ENCODE measurements at places on chromosomes 7 and 10.

- DNase-seq: no peak
These were observed 52.4 kb upstream of the ADRB1 start for GRCh38 chr10:113991091-113991860.

DNA sequence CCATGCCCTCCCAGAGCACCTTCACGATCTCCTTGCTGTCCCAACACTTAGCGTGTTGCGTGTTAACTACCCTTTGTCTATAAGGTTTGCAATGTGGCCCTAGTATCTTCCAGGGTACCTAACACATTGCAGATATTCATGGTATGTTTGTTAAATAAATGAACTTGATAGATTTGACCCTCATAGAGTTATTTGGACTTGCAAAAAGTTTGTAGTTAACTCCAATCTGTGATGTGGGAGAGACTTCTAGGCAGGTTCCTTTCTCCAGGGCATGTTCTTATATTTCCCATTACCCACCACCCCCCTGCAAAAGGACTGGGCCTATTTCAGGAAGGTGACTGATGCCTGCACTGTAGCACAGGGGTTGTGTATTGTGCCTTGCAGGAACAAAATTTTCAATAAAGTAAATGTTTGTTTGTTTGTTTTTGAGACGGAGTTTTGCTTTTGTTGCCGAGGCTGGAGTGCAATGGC is 612 bp downstream of the HILPDA start:
- DNase-seq: peak; percentile 35

DNA sequence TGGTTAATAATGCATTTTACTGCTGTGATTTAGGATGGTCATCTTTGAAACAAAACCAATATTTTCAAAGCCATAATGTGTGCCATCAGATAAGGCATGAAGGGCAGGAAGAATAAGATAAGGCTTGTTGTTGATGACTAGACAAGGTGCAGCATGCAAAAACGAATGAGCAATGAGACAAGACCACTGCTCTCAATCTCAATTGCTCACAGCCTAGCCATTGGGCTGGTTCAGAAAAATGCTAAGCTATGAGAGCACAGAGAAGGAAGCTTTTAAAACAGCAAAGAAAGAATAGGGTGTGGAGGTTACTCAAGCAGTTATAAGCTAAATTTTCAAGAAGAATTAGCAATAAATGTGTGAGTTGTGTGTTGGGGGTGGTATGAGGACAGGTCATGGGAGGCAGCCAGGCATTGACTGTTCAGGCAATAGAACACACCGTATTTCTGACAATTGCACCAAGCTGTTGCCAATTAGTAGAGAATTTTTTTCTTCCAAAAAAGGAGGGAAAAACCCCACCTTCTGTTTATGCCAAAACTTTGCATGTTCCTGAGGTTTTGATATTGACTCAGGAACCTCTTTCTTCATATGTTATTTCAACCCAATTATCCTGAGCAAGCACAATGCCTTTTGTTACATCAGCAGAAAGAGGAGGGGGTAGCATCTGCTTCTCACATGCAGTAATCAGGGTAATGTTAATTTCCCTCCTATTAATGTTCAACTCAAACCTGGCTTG is 276.5 kb downstream of the HDAC9 start:
- DNase-seq: no peak

- no peak for DNase-seq
These were observed 9.4 kb upstream of the OPN4 start for GRCh38 chr10:86644794-86645445.

DNA sequence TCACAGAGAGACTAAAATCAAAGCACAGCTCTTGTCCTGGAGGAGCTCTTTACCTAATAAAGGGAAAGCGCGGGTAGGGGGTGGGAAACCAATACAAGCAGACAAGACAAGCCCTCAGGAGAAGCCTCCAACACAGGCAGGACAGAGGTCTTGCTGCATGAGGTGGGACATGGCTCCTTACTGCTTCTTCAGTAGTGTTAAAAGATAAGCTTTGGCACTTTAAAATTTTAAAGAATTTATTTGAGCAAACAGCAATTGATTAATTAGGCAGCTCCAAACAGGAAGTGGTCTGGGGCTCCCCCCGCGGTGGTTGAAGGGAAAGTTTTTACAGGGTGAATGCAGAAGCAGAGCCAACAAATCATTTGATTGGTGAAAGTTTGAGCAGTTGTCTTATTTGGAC is 50.3 kb upstream of the MACC1 start:
- DNase-seq: no peak

DNA sequence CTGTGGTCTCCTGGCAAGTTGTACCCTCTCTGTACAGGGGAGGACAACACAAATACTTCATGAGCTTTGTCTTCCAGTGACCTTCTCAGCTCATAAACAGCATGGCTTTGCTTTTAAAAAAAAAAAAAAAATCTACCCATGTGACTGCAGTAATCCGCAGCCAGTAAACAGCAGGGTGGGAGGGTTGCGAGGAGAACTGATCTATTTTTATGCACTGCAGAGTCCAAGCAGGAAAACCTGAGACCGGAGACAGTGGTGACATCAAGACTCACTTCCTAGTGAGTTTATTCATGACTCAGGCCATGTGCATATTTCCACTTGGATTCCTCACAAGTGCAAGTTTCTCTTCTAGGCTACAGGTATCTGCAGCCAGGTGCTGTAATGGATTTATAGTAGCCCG is 127.9 kb downstream of the NRF1 start:
- peak; percentile 78 for DNase-seq

DNA sequence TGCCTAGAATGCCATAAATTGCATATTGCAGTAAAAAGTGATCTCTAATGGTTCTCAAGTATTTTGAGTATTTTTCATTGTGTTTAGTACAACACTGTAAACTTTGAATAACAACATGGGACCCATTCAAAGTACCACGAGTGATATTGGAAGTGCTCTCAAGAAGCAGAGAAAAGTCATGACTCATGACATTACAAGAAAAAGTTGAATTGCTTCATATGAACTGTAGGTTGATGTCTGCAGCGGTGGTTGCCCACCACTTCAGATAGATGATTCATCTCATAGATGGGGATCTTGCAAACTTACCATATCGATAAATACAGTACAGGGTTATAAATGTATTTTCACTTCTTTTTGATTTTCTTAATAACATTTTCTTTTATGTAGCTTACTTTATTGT is 33.9 kb downstream of the ENTPD1 start:
- DNase-seq: no peak

GRCh38 chr10:55272886-55273285 is 471.9 kb upstream of the PCDH15 start:
- no peak for DNase-seq

DNA sequence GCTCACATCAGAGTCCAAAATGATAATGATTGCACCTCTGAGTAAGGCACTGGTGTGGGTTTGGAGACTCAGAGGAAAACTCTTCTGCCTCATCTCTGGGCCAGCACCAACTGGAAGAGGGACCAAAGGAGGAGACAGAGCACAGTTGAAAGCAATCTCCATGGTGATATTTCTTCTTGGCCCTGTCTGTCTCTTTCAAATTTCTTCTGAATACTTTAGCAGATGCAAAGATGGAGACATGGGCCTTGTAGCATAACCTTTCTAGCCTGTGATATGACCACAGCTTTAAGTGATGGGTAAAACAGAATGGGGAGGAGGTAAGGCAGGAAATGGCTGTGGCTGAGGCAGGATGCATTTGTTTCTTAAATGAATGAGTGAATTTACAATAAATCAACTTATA is 12.2 kb upstream of the GIMAP7 start:
- DNase-seq: no peak

GRCh38 chr10:112000466-112000865 is 183.1 kb downstream of the GPAM start:
- no peak for DNase-seq

- DNase-seq: peak; percentile 42
These were observed 25.1 kb downstream of the CASP7 start for GRCh38 chr10:113704637-113705343.

- no peak for DNase-seq
These were observed 305.0 kb downstream of the TYW1 start for GRCh38 chr7:67301667-67302066.

GRCh38 chr10:118566911-118567310 is 28.5 kb downstream of the PRLHR start:
- no peak for DNase-seq

GRCh38 chr7:106125417-106125816 is 13.3 kb upstream of the SYPL1 start:
- DNase-seq: no peak

GRCh38 chr7:159078193-159078910 is 66.3 kb downstream of the VIPR2 start:
- no peak for DNase-seq

- no peak for DNase-seq
These were observed 66.6 kb downstream of the CUBN start for GRCh38 chr10:17062955-17063484.

- no peak for DNase-seq
These were observed 94.9 kb downstream of the CHST15 start for GRCh38 chr10:123998197-123999141.

GRCh38 chr7:35333265-35333664 is 79.4 kb upstream of the TBX20 start:
- DNase-seq: no peak

GRCh38 chr7:47145186-47145725 is 436.7 kb downstream of the TNS3 start:
- DNase-seq: no peak

DNA sequence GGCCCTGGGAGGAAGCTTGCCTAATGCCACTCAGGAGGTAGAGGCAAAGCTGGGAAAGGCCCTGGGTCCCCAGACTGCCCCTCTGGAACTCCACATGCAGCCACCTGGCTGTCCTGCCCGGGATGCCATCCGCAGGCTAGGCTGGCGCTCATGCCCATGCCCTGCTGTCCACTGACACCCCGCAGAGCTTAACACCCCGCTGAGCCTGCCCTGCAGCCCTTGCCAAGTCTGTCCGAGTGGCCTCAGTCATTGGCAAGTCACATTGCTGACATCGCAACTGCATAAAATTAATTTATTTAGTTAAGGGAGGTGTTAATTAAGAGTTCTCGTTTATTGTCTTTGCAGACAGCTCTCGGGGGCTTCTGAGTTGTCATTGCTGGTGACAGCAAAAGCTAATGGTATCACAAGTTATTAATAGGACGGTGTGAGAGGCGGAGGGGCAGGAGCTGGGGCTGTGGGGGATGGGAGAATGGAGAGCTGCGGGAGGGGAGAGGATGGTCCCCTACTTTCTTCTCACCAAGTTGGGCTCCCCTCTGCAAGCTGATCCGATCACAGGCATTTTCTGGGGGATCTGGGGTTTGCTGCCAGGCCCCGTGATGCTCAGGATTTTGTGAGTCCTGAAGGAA is 55.6 kb upstream of the PCBD1 start:
- DNase-seq: no peak

- no peak for DNase-seq
These were observed 765.8 kb downstream of the KCNMA1 start for GRCh38 chr10:76871697-76872295.

DNA sequence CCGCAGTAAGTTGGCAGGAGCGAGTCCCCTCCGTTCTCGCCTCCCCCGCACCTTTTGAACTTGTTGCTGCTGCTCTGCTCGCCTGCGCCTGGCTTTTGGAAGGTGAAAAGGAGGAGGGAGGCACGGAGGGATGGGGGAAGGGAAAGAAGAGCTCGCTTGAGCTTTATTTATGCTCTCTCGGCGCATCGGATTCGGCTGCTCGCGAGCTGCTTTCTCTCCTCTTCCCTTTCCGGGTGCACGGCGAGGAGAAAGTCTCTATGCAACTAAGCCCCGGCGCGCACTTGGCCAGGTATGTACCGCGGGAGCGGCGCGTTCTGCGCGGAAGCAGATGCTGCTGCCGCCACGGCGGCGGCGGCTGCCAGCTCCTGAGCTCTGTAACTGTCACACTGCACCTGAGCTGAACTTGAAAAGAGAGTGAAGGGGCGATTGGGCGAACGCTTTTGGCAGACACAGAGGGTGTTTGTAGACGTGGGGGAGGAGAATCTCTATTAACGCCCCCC is 551 bp downstream of the KCND2 start:
- peak; percentile 42 for DNase-seq

- no peak for DNase-seq
These were observed 34.5 kb downstream of the DNMBP start for GRCh38 chr10:99975106-99975829.

DNA sequence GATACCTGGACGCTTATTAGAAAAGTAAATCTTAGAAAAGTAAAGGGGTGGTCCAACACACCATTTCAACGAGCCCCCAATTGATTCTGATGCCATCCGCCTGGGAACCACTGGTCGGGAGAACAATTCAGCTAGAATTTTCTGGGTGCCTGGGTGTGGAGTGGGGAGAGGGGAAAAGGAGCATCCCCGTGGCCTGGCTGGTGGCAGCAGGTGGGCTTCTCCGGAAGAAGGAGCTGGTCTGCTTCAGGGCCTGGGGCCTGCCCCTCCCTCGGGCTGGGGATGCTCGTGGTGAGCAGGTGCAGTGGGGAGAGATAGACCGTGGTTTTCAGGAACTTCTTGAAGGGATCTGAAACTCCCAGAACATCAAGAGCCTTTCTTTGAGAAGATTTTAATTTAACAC is 39.9 kb upstream of the DUSP5 start:
- no peak for DNase-seq

GRCh38 chr10:53536322-53536721 is 763.7 kb upstream of the MBL2 start:
- DNase-seq: no peak

DNA sequence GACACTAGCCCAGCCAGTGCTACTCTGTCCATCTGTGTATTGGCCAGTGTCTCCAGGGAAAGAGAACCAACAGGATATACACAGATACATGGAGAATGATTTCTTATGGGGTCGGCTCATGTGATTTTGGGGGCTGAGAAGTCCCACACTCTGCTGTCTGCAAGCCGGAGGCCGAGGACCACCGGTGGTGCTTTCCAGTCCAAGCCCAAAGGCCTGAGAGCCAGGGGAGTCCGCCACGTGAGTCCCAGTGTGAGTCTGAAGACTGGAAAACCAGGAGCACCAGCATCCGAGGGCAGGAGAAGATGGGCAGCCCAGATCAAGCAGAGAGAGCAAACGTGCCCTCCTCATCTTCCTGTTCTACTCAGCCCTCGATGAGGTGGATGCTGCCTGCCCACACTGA is 71.5 kb downstream of the C10orf143 start:
- DNase-seq: no peak

GRCh38 chr10:35306852-35307251 is 29.5 kb upstream of the CCNY start:
- no peak for DNase-seq

- no peak for DNase-seq
These were observed 42.1 kb downstream of the NOD1 start for GRCh38 chr7:30436518-30436917.

DNA sequence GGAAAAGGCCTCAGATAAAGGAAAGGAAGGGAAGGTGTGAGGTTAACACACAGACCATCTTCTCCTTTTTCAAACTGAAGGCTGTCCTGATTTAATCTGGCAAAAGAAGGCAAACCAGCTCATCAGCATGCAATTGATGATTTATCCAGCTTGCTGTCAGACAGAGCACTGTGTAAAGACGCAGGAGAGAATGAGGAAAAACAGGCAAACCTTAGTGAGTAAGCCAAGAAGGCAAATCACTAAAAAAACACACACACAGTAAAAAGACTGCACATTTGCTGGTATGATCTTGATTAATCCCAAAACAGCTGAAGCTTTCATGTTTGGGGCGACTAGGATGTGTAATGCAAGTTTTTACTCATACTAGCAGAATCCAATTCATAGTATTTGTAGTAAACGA is 65.8 kb upstream of the SKAP2 start:
- no peak for DNase-seq

Measured in NCI-H2227 treated with DMSO at 0.1 percent for 48 hours (cell line).